ENCODE measurements at places on chromosomes 3 and 15.

- DNase-seq, result no peak
These were observed 115.6 kb upstream of the MANF start for GRCh38 chr3:51269466-51269865.

DNA sequence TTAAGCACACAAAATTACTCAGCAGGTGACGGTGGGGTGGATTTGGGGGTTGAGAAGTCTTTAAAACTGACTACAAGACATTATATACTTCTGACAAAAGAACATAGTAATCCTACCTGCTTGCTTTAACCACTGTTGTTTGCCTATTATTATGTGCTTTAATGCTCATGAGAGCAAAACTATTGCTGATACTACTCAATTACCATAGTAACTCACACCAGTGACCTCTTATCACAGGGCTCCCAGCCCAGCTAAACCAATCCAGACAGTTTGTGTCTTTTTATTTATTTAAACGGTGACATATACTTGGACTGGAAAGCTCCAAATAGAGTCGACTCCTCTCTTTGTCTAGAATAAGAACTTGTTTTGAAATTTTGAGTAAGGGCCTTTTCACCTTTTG, 42.8 kb upstream of the FEZF2 start:
- DNase-seq, result no peak

DNA sequence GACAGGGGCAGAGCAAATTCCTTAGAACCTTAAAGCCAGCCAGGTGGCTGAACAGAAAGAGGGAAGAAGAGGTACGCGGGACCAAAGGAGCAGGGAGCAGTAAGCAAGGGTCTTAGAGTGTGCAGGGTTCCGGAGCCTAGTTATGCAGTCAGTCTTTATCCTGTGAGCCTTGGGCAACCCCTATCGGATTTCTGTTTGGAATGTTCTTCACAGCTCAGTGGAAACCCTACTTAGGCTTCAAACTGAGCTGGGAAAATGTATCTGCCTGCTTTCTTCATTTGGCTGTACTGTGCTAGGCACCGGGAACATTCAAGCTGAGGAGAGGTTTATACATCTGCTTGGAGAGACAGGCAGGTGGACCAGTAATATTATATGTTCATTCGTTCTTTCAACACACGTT, 37.1 kb downstream of the PSMD6 start:
- DNase-seq, result no peak

GRCh38 chr15:39852250-39852649, 67.8 kb downstream of the GPR176 start:
- DNase-seq, result no peak

- no peak for DNase-seq
These were observed 89.2 kb upstream of the CGNL1 start for GRCh38 chr15:57287123-57287521.

GRCh38 chr3:106184540-106185457, 316.0 kb upstream of the CBLB start:
- no peak for DNase-seq

- DNase-seq, result no peak
These were observed 49.6 kb upstream of the ST8SIA2 start for GRCh38 chr15:92343924-92344643.

GRCh38 chr15:68353421-68354135, 76.0 kb downstream of the FEM1B start:
- no peak for DNase-seq

DNA sequence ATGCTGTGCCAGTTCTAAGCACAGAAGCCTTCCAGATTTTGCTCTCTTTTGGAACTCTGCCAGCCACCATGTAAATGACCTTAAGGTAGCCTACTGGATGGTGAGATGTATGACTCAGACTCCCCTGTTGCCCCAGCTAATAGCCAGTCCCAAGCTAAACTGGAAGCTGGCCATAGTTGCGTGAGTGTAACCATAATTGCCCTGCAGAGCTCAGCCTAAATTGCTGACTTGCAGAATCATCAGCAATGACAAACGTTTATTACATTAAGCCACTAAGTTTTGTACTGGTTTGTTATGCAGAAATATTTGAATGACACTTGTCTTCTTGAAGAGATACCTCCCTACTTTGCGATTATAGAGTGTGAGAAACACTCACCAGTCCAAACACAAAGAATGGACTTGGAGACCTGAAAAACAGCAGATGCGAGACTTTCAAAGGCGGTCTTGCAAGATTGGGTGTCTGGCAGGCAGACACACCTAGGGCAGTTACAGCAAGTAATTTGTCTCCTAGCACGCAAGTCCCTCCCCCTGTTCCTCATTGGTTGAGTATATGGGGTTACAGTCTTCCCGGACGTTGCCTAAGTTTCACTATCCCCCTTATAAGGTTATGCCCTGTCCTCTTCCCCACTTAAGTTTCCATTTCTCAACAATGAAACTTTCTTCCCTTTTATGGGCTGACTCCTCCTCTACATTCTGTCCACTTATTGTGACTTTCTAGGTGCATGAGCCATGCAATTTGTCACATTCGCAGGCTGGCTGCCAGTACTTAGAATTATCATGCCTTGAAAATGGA, 83.6 kb upstream of the XCR1 start:
- no peak for DNase-seq

DNA sequence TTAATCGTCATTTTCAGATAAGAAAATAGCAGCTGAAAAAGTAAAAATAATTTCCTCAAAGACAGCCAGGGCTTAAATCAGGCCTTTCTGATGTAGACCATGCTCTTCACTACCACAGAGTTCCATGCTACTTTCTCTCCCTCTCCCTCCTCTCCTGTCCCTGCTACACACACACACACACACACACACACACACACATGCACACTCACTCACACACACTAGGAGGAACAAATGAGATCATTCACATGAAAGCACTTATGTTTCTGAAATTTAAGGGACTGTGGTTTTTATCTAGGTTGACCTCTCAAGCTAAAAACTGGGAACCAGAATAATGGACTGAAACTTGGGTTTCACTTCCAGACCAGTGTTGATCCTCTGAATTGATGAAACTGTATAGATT, 4.1 kb upstream of the PSMA4 start:
- no peak for DNase-seq

DNA sequence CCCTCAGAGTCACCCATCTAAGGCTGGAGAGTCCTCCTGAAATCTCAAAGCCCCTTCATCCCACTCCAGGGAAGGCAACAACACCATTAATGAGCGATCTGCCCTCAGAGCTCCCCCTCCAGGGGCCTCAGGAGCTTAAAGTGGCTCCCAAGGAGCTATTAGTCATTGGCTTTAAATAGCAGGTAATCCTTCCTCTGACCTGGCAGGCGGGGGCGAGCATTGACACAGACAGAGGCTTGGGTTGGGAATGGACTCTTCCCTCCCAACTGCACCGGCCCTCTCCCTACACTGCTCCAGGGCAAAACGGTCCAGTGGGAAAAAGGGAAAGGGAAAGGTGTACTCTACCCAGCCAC, 1.4 kb downstream of the MFGE8 start:
- no peak for DNase-seq

GRCh38 chr15:101491734-101492640, 2.5 kb upstream of the PCSK6 start:
- DNase-seq, result no peak

- DNase-seq, result no peak
These were observed 420.6 kb upstream of the RBMS3 start for GRCh38 chr3:28860307-28860706.

- DNase-seq, result no peak
These were observed 76.8 kb downstream of the TNIK start for GRCh38 chr3:171383206-171384018.

GRCh38 chr15:83709241-83709640, 55.3 kb downstream of the ADAMTSL3 start:
- no peak for DNase-seq

- DNase-seq, result no peak
These were observed 2.0 kb upstream of the RSL24D1 start for GRCh38 chr15:55198706-55199105.

- no peak for DNase-seq
These were observed 378.7 kb downstream of the MCTP2 start for GRCh38 chr15:94610069-94610468.
